ENCODE measurements at places on chromosomes 3 and 15.
A peak's percentile ranks its signal among the peaks of the same experiment; 100 is the strongest.

DNA sequence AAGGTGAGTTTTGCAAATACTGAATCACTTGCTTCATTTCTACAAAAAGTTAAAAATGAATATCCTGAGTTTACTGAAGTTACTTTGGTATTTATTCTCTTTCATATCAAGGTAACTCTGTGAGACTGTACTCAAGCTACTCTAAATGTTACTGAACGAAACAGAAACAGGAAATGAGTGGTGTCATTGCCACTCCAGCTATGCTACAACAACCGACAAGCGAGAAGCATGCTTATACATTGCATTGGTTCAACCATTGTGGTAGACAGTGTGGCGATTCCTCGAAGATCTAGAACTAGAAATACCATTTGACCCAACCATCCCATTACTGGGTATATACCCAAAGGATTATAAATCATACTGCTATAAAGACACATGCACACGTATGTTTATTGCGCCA, 313.2 kb upstream of the THBS1 start:
- DNase-seq, result no peak

- no peak for DNase-seq
Measured at GRCh38 chr3:112445839-112446238, 53.4 kb downstream of the BTLA start.

DNA sequence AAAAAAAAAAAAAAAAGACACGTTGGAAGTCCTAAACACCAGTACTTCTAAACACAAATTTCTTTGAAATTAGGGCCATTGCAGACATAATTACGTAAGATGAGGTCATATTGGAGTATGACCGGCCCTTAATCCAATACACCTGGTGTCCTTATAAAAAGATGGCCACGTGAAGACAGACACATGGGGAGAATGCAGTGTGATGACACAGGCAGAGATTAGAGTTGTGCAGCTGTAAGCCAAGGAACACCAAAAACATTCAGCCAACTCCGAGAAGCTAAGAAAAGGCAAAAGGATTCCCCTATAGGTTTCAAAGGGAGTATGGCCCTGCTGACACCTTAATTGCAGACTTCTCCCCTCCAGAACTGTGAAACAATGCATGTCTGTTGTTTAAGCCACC, 379.0 kb upstream of the PDZRN3 start:
- DNase-seq, result no peak

DNA sequence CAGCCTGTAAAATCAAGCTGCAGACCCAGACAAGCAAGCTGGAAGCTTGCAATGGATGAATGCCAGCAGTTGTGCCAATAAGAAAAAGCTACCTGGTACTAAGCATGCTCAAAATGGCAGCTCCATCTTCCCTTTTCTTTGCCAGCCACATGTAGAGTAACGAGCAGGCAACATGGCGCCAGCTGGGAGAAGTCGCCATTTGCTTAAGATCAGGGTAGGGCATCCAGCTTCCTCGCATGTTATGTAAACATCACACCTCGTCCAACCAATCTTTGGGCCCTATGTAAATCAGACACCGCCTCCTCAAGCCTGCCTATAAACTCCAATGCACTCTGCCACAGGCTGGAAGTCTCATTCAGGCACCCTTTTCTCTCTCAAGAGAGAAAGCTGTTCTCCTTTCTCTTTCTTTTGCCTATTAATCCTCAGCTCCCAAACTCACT, 973.9 kb downstream of the FHIT start:
- DNase-seq, result no peak

- DNase-seq, result no peak
Measured at GRCh38 chr3:186097663-186098451, 11.0 kb downstream of the ETV5 start.

DNA sequence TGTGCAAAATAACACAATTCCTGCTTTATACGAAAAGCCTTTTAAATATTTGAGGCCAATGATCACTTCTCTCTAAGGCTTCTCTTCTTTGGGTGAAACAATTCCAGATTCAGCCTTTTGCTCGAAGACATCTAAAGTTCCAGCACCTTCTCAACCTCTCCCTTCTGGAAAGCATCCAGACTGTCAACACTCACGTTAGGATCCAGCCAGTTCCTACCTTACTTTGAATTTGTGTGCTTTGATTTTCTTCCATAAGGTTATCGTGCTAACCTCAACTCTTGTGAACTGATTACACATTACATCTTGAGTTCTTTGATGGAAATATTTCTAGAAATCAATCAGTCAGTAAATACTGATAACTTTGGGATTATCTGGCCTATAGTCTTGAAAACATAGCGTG, 125.3 kb upstream of the ETV5 start:
- DNase-seq, result no peak

- no peak for DNase-seq
Measured at GRCh38 chr3:181328346-181328745, 338.8 kb upstream of the DNAJC19 start.

- no peak for DNase-seq
Measured at GRCh38 chr3:120705884-120706582, 24.0 kb upstream of the HGD start.

DNA sequence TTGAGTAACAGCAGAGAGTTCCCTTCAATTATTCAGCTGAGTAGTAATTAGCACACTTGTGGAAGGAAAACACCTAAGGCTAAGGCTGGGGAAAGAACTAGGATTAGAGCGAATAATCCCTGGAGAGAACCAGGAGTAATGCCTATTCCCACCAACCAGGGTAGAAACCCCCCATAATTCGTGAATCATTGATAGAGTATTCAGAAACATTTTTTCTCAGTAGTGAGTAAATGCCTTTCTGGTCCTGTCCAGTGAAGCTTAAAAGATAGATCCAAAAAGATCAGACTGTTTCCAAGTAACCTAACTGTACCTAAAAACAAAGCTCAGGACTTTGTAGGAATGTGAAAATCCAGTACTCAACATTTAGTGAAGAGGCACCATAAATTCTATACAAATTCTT, 71.2 kb downstream of the DGKG start:
- no peak for DNase-seq

DNA sequence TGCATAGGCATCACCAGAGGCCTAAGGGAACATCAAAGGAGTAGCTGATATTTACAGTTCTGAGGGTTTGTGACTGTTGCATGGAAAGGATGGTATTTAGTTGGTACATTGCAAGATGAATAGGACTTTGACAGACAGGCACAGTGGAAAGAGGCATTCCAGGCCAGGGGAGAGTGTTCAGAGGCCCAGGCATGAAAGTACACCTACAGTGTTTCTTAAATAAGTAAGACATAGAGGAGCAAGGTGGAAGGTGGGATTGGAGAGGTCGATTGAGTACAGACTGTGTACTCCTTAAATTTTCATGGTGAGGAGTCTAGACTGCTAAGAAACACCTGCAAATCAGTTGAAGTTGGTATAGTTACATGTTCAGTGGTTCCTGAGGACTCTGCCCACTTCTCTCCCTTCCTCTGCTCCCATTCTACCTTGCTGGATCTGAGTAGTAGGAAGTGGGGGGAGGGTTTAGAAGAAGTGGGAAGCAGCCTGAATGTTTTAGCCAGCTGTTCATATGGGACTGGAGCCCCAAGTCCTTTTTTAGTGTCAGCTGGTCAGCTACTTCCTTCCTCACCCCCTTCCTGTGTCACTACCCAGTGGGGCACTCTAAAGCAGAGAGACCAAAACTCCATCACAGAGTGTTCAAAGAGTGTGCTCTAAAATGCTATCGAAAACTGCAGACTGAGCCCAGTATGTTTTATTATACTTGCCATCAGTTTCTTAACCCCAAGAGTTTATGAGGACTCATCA, 14.0 kb downstream of the KLHL18 start:
- no peak for DNase-seq

- DNase-seq, result no peak
Measured at GRCh38 chr3:106349191-106349881, 480.5 kb upstream of the CBLB start.

DNA sequence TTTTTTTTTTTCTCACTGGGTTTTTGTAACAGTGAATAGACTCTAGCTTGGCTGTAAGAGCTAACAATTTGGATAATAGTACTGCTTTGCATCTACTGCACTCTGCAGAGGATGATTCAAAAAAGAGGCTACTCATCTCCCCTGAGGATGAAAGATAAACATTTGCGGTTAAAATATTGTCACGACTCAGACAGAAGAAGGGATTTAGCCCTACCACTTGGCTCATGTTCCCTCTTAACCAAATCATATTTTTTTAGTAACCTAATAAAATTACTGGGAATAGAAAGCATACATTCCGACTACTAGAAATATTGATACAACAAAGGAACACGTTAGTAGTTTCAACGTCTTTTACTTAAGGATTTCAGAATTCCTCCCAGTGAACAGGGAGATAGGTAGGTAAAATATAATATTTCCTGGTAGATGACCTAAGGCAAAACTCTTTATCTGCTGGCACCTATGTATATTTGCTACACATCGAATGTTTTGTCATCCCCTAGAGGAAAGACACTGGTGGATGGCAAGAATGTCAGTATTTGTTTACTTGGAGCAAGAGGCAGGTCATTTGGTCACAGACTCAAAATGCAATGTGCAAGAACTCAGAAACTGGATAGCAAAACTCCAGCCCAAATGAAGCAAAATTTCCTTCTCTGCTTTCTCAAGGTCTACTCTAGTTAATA, 110.8 kb downstream of the GREM1 start:
- DNase-seq, result no peak

GRCh38 chr3:94887065-94887464, 824.2 kb downstream of the NSUN3 start:
- DNase-seq, result no peak

GRCh38 chr3:52090131-52090932, 34.0 kb upstream of the DUSP7 start:
- DNase-seq, result no peak

DNA sequence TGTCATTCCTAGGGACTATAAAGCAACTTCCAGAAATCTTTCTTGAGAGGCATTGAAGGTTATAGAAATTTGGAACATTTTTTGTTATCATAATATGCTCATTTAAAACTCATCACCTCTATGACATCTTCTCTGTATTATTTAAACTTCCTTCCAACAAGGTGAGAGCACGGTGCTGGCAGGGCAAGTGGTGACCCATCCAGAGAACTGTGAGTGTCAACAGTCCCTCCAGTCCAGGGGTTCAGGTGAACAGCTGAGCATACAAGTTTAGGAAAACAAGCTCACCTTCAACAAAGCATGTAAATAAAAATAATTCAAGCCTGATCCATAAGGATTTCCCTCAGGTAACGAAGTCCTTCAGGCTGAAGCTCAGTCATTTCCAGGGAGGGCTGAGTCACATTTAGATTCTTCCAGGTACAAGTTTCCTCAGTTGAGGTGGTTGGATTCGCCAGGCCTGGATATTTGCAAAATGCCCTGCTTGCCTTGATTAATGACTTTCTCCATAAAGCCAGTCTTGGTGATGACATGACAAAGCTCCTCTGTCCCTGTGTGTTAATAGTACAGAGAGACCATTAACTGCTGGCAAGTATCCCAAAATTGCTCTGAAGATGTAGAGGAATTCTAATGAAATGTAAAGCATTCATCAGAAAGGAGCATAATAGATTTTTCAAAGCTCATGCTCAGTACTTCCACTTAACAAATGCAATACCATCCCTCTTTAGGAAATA, 263.6 kb upstream of the GADL1 start:
- DNase-seq, result no peak

DNA sequence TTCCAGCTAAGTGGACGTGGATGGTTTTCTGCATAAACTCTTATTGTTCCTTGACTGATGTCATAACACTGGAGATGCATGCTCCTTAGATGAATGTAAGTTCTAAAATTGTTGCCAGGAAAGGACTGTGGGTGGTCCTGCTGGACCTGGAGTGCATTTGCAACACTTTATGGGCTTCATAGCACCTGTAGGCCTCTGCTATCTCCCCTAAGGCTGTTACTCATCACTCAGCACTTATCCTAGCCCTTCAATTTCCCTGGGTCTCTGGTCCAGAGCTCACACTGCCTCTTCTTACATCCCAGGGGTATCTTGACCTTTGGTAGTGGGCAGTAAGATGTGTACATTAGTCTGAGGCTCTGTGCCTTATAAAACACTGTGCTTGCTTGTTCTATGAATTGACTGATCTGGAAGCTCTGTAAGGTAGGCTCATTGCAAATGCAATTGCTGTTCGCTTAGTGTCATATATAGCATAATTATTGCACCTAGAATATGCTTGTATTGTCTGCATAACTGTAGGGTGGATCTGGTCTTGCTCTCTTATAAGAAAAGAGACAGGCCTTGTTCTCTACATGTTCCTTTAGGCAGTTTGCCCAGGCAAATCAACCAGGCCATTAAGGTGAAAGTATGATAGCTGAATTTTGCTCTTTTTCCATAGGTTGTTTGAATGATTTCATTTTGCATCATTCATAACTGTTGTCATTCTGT, 35.8 kb downstream of the SLCO3A1 start:
- no peak for DNase-seq

DNA sequence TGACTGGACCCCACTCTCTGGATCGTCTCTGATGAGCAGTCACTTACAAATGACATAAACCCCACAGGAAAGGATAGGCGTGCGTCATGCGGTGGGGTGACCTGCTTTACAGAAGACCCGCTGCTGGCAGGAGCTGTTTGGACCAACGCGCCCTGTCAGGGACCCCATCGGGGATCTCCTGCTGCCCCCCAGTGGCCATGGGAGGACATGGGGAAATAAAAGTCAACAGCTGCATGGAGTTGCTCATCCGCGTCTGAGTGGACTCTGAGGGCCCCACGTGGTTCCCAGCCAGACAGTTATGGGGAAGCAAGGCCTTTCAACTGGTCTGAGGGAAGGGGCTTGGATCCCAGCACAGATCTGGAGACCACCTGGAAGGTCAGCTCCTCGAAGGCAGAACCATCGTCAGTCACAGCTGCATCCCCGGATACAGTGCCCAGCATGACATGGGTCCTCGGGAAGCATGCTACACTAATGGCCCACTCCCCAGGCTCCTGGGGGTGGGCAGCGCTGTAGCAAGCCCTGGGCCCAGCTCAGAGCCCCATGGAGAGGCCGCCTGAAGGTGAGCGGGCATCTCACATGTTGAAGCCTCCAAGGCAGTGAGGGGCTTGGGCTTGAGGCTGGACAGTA, 32.1 kb downstream of the PTH1R start:
- DNase-seq, result peak; percentile 64

DNA sequence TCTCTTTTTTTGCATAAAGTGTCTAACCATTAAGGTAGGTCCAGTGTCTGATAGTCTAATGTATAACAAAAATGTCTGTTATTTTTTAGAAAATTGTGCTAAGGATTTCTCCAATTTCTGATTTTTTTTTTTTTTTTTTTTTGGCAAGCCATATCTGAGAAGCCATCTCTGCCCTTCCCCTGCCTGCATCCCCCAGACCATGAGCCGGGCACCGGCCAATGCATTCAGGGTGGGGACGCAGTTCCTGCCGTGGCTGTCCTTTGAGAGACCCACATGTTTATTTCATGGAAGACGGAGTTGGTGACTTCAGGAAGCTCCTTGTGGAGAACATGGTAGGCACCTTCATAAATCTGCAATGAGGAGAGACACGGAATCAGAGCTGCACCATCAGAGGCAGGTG, 19.2 kb downstream of the ABTB1 start:
- no peak for DNase-seq

DNA sequence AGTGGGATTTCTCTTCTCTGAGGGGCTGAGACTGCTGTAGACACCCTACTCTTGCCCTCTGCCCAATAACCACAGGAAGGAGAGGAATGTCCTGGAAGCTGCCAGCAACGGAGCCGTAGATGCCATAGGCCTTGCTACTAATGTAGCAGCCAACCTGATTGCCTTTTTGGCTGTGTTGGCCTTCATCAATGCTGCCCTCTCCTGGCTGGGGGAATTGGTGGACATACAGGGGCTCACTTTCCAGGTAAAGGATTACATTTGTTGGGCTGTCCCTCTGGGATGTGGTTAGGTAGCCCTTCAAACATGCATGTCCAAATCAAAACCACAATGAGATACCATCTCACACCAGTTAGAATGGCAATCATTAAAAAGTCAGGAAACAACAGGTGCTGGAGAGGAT, 16.1 kb downstream of the SLC28A2 start:
- no peak for DNase-seq
